ENCODE measurements at places on chromosomes 12 and 14.

- DNase-seq, result no peak
These were observed 191.6 kb downstream of the DUSP6 start for GRCh38 chr12:89160716-89161123.

DNA sequence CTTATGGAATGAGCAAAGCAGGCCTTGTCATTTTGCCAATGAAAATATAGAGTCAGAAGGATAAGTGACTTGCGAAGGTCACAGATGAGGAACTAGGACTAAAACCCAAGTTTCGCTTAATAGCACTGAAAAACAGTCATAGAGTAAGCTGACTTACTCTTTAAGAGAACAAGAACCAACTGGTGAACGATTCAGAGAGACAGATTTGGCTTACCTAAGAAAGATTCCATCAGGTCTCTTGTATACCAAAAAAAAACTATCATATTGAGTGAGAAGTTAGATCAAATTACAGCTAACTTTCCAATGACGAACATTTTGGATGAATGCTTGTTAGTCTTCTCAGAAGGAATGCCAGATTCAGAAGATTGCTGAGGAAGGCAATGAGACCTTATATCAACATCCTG lies 74.2 kb downstream of the ZFC3H1 start:
- DNase-seq, result no peak

- no peak for DNase-seq
These were observed 74.3 kb downstream of the SUSD6 start for GRCh38 chr14:69685716-69686115.

GRCh38 chr14:78131616-78132015 lies 38.6 kb upstream of the NRXN3 start:
- DNase-seq, result no peak

DNA sequence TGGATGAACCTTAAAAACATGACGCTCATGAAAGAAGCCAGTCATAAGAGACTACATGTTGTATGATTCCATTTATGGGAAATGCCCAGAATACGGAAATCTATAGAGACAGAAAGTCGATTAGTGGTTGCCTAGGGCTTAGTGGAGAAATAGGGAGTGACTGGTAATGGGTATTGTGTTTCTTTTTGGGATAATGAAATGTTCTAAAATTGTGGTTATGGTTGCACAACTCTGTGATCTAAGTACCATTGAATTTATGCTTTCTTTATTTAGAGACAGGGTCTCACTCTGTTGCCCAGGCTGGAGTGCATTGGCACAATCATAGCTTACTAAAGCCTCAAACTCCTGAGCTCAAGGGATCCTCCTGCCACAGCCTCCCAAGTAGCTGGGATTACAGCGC lies 8.0 kb downstream of the RBMS2 start:
- DNase-seq, result no peak

GRCh38 chr14:73237786-73238423 lies 599 bp downstream of the PAPLN start:
- DNase-seq, result no peak

DNA sequence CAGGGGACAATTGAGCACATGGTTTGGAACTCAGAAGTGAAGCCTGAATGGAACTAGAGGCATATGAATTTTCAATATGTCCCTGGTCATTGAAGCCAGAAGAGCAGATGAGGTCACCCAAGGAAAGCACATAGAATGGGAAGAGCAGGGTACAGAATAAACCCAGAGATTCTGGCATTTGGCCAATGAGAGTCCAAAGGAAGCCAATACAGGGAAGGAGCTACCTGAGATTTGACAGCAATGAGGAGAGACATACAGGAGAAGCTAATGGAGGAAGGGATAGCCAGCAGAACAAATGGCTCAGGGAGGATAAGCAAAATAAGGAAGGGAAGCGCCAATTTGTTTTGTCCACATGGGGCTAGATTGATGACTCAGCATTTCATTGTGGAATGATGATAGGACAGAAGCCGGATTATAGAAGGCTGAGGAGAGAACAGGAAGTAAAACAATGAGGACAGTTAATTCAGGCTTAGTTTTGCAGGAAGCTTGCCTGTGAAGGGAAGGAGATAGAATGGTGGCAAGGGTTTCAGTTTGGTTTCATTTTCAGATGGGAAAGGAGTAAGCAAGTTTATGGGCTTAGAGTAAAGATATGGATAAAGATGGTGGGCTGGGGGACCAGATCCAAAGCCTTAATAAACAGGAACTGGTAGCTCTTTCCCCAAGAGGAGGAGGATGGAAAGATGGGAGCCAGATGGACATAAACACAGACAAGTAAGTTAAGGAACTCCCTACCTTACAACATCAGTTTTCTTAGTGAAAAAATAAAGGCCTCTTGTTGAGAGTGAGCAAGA lies 3.2 kb upstream of the SPTSSA start:
- DNase-seq, result no peak

GRCh38 chr14:104003616-104004015 lies 61.3 kb upstream of the RD3L start:
- DNase-seq, result no peak

DNA sequence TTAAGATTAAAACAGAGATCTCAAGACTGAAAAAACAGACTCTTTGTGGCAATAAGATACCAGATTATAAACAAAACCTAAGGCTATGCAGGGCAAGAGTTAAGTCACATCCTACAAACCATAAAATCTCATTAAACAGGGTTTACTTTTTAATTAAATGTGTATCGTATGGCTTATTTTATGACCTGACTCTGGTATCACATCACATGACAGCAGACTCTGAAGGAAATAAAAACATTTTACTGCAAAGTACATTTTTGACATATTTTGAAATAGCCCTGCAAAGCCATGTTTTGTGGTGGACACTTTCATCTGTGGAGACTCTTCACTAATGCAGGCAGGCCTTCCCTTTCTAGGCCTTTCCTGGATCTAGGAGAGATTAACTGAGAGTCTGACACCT lies 327.6 kb upstream of the CLEC14A start:
- DNase-seq, result no peak

DNA sequence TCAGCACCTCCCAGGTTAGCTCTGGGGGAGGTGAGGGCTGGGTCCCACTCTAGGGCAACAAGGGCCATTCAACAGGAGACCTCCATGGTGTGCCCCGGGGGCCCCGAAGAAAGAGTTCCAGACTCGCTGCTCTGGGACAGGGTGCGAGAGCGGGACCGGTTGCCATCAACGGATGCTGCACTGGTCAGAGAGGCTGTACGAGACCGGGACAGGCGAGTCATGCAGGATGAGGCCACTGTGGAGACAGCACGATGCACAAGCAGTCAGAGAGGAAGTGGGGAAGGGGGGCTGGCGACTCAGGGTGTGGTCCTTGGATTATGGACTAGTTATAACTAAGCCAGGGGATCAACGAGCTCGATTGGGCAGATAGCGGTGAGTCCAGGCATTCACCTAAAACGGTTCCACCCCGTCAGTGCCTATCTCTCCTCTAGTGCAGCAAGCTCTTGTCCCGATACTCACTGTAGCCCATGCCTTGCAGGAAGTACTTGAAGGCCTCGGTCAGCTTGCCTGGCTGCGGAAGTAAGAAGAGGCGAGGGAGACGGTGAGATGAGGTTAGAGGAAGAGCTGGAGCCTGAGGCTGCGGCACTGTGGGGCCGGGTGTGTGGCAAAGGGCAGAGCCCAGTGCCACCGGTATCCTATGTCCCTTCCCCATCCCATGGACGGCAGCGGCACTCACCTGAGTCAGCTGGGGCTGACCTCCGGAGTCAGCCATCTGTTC lies 7.2 kb downstream of the NDRG2 start:
- no peak for DNase-seq

GRCh38 chr12:111812881-111813741 lies 28.9 kb upstream of the MAPKAPK5 start:
- DNase-seq, result peak; percentile 67

GRCh38 chr14:101813171-101813759 lies 51.8 kb downstream of the PPP2R5C start:
- DNase-seq, result no peak

GRCh38 chr12:52552055-52552454 lies 890 bp downstream of the KRT71 start:
- DNase-seq, result no peak

DNA sequence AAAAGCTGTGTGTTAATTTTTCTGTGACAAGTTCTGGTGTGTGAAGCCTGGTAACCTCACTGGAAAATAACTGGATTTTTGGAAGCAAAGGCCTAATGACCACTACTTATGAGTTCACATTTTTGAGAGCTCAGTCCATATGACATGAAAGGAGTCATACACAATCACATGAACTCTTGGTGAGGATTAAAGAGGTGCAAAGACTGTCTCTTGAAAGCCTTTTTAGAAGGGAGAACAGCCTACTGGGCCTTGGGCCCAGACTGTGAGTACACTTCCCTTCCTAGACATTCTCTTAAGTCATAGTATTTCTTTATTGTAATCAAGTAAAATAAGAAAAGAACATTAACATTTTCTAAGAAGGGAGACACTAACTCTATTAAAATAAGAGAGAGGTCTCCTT lies 176.1 kb downstream of the BCAT1 start:
- DNase-seq, result no peak

DNA sequence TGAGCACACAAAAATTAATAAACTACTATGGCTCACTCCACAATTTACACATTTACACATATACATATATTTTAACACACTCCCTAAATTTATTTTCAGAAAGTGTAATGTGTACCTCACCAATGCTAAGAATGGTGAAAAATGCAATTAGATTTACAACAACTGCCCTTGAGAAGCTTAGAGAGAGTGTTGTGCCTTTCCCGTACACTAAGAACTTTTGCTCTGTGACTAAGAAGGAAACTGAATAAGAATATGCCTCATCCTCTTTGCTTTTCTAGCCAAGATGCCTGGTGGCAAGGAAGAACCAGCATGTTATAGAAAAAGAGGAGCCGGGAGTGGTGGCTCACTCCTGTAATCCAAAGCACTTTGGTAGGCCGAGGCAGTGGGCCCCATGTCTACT lies 62.3 kb downstream of the SINHCAF start:
- DNase-seq, result no peak

GRCh38 chr12:83018088-83018487 lies 331.4 kb downstream of the TMTC2 start:
- DNase-seq, result no peak

GRCh38 chr14:66369157-66369697 lies 116.9 kb upstream of the CCDC196 start:
- DNase-seq, result no peak

GRCh38 chr12:57280211-57281062 lies 29.4 kb upstream of the STAC3 start:
- peak; percentile 44 for DNase-seq

DNA sequence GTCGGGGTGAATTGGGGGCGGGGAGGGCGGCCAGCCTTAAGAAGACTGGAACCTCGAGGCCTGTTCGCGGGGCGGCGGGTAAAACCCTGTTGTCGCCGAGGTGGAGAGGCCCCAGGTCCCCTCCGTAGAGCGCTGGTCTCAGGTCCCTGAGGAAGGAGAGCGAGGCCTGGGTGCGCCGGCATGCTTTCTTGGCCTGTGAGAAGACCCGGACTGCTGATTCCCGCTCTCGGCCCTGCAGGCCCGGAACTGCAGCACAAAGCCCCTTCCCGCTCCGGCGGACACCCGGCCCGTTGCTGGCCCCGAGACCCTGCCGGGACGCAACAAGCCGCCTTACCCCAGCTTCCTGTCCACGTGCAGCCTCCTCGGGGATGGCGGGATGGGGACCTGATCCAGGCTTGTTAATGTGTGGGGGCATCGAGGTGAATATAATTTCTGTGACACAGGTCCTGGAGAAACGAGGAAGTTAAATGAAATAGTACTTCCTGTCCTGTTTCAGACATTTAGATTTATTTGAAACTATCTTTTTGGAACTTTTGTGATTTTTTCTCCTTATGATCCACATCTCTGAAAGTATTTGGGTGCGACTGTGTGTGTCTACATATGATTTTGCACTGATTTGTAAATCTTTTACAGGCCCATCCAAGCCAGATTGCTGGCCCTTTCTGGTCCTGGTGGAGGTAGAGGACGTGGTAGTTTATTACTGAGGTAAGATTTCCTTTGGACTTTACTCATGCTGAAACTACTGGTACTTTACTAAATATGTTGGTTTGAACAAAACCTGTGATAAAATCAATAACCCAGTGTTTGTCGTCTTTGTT lies 600 bp downstream of the PNN start:
- DNase-seq, result no peak

GRCh38 chr12:13289653-13290289 lies 93.2 kb downstream of the EMP1 start:
- no peak for DNase-seq

DNA sequence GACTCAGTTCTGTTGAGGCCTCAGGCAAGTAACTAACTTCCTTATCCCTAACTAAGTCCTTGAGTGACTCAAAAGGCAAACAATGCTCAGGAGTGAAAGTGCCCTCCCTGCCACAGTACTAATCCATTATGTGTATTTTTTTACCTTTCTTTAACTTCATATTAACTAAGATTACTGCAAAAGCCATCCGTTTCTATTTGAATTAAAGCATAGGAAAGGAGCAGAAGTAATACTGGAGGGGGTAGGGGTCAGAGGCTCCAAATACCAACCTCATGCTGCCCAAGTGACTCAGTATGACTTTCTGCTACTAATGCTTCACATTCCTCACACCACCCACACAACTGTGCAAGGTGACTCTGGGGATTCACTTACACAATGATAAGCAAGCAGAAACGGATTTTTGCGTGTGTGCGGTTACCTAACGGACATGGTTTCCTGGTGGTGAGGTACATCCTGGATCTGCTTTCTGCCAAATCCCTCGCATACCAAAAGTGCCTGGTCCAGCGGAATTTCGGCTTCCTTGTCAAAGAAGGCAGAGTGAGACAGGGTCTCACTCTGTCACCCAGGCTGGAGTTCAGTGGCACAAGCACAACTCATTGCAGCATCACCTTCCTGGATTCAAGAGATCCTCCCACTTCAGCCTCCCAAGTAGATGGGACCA lies 25.1 kb downstream of the MOK start:
- peak; percentile 50 for DNase-seq

DNA sequence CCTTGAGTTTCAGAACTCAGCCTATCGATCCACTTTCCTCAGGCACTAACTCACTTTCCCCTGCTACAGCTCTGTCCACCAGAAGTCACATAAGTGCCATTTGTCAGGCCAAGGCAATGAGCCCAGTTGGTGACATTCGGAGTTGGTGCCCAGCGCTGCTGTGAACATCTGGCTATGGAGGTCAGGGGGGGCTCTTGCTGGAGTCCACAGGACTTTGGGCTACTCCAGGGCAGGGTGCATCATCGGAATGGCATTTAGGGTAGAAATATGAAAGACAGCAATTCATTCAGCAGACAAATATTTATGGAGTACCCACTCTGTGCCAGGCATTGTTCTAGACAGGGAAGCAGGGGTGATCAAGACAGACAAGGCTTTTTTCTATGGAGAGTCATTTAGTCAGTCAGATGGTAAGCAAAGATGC lies 1.5 kb upstream of the PPP1CC start:
- DNase-seq, result no peak

Data from smooth muscle cell of the brain vasculature (primary cell).